ENCODE measurements at places on chromosomes 5 and 9. TPM values are rescaled to one million over a fixed set of nuclear protein-coding genes. Genes with fewer than 3 reads are reported as not detected.

The DIRAS2 gene
- 0.01 TPM for polyA plus RNA-seq

The CDKN2B-AS1 gene
- polyA plus RNA-seq: 1.4 TPM

The PCDHGA9 gene
- polyA plus RNA-seq: 0.24 TPM

The IQGAP2 gene
- 0.05 TPM for polyA plus RNA-seq

The RIGI gene
- 23.0 TPM for polyA plus RNA-seq
